Stimulated activated CD8-positive, alpha-beta memory T cell treated with anti-CD3 and anti-CD28 coated beads, Interleukin-4, amount 100 ng/mL, for 1 hour (primary cell): ENCODE measurements at places on chromosomes 12 and 14.

- DNase-seq = no peak
Observed at GRCh38 chr12:131222329-131223139, 268.8 kb downstream of the ADGRD1 start.

DNA sequence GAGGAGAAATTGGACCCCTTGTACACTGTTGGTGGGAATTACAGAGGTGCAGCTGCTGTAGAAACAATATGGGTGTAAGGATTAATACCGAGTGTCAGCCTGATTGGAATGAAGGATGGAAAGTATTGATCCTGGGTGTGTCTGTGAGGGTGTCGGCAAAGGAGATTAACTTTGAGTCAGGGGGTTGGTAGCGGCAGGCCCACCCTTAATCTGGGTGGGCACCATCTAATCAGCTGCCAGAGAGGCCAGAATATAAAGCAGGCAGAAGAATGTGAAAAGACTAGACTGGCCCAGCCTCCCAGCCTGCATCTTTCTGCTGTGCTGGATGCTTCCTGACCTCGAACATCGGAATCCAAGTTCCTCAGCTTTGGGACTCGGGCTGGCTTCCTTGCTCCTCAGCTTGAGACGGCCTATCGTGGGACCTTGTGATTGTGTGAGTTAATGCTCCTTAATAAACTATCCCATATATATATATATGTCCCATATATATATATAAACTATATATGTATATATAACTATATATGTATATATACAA is 38.4 kb upstream of the PPP2R5C start:
- DNase-seq = no peak

DNA sequence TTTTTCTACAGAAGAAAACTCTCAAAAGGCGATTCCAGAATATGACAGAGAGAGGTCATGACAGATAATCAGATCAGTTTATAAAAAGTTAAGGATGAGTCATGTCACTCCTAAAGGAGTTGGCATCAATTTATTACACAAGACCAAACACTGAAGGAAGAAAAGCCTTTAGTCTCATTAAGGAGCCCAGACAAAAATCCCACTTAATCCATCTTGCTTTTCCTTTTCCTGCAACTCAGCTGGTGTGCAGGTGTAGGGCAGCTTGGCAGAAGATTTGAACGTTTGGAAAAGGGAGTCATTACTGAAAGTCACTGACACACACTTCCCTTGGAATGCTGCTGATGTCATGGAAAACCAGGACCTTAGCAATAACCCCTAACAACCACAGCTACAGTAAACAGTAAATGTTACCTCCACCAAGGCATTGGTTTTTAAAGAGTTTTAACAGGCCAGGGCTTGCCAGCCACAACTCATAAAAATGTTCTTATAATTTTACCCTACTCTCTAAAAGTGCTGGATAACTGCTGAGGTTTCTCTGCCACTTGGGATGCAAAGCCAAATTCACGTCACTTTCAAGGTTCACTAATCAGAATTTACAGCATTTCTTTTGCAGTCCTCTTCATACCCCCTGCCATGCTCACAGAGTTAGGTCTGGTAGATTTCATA is 320.6 kb downstream of the RAD51B start:
- DNase-seq = no peak

GRCh38 chr12:115294453-115295133 is 610.6 kb upstream of the TBX3 start:
- DNase-seq = no peak

DNA sequence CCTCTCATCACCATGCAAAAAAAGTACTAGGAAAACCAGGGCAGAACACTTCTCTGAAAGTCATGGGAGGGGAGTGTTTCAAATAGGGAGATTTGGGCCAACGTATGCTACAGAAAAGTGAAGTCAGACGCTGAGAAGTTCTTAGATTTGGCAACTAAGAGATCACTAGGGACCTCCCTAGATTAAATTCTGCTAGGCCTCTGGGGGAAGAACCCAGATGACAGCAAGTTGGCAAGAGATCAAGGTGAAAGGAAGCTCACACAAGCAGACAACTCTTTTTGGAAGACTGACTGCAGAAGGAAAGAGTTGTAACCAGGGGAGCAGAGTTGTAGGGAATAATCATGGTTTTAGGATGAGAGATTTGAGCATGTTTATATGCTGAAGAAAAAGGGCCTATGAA is 20.7 kb downstream of the IQSEC3 start:
- DNase-seq = no peak

GRCh38 chr12:122858171-122858570 is 22.9 kb downstream of the HIP1R start:
- no peak for DNase-seq

DNA sequence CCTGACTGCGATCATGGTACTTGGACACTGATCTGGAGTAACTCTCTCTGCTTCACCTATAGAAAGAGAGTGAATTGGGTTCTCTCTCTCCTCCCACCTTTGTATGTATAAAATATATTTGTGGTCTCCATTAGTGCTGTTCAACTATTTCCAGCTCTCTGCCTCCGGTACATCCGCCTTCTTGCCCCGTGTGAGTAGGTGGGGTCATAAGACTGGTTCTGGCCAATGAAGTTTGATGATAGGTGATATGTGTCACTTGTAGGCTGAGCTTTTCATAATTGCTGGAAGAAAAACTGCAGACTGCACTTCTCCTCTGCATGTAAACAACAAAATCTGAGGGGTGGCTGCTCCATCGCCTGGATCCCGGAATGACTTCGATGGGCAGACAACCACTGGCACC is 210.4 kb downstream of the EXOC5 start:
- no peak for DNase-seq

- DNase-seq = no peak
Observed at GRCh38 chr12:8911606-8912268, 2.6 kb upstream of the PHC1 start.

DNA sequence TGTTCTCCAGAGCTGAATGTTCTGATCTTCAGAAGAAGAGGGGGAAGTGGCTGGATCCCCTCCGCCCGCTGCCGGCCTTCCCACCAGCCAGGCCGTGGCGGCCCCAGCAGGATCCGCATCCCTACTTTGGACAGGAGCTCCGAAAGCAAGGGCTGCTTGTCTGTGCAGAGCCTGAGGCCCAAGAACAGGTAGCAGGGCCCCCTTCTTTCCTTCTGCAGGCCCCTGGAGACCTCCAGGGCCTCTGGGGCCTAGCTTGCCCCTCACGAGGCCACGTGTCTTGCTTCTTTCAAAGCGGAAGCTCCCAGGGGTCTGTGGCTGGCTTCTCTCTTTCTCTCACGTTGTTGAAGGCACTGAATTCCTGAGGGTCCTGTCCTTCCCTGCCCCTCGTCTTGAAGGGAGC is 13.2 kb downstream of the PGF start:
- DNase-seq = no peak

- no peak for DNase-seq
Observed at GRCh38 chr14:21227981-21228380, 41.3 kb downstream of the HNRNPC start.
